Stromal cell of bone marrow (primary cell): ENCODE measurements at places on chromosomes 1 and 21.

DNA sequence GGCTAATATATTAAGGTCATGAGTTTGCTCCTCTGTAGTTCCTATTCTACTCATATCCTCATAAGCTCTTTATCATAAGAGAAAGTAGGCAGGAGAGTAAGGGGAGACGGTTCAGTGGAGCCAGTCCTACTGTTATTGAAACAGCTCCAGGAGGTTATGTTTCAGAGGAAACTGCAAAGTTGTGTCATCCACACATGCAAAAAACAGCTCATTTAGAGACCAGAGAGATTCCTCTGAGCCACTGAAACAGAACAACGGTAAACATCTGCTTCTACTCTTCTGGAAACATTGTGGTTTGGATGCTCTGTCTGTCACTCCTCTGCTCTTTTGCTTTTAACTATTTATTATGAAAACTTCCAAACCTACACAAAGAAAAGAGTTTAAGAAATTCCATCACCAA lies 66.3 kb upstream of the PPP2R5A start:
- DNase-seq, result no peak

DNA sequence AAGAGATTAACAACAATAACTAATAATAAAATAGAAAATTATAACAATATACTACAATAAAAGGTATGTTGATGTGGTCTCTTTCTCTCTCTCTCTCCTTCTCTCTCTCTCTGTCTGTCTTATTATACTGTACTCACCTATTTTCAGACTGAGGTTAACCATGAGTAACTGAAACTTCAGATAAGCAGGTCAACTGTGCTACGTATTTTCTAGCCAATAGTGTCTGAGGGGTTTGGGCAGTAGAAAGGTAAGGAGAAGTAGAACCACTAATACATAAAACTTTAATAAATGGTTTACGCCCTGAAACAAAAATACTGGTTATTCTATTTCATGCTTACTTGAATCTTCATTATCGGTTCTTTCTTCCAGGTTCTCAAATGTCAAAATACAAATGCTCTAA lies 71.0 kb upstream of the LRRC53 start:
- DNase-seq, result no peak

DNA sequence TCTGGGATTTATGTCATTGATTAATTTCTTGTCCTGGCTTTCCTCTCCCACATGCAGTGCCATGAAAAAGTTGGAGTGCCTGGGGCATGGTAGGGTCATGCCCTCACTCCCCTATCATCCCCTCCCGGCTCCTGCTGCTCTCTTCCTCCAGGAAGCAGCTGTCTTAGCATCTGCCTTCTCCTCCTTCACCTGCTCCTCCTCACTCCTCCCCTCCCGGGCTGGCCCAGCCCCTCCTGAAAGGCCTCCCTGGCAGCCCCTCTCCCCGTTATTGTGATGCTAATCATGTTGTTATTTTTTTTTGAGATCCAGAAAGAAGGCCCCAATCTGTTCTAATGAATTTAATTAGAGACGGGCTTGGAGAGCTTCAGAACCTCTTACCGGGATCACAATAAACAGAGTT lies 36.3 kb upstream of the NFASC start:
- DNase-seq, result no peak

- no peak for DNase-seq
Observed at GRCh38 chr21:27082431-27083010, 115.6 kb upstream of the ADAMTS5 start.

- DNase-seq, result no peak
Observed at GRCh38 chr1:62905309-62905708, 121.4 kb downstream of the ATG4C start.
